Activated CD4-positive, alpha-beta T cell treated with anti-CD3 and anti-CD28 coated beads, Interleukin-2, Interleukin-6, amounts not matched to agents 100 ng/mL and 50 ng/mL, durations not matched to agents 16 hours and 8 hours (primary cell): ENCODE measurements at places on chromosomes 3 and 15.

- no peak for DNase-seq
These were observed 20.6 kb upstream of the CAPN7 start for GRCh38 chr3:15185404-15185803.

GRCh38 chr15:61459785-61460707, 230.9 kb upstream of the RORA start:
- no peak for DNase-seq

GRCh38 chr3:132231633-132232032, 85.6 kb upstream of the ACP3 start:
- no peak for DNase-seq

GRCh38 chr3:18393906-18394305, 31.2 kb downstream of the SATB1 start:
- DNase-seq: no peak

- DNase-seq: no peak
These were observed 14.8 kb upstream of the OR5H1 start for GRCh38 chr3:98115717-98116116.

DNA sequence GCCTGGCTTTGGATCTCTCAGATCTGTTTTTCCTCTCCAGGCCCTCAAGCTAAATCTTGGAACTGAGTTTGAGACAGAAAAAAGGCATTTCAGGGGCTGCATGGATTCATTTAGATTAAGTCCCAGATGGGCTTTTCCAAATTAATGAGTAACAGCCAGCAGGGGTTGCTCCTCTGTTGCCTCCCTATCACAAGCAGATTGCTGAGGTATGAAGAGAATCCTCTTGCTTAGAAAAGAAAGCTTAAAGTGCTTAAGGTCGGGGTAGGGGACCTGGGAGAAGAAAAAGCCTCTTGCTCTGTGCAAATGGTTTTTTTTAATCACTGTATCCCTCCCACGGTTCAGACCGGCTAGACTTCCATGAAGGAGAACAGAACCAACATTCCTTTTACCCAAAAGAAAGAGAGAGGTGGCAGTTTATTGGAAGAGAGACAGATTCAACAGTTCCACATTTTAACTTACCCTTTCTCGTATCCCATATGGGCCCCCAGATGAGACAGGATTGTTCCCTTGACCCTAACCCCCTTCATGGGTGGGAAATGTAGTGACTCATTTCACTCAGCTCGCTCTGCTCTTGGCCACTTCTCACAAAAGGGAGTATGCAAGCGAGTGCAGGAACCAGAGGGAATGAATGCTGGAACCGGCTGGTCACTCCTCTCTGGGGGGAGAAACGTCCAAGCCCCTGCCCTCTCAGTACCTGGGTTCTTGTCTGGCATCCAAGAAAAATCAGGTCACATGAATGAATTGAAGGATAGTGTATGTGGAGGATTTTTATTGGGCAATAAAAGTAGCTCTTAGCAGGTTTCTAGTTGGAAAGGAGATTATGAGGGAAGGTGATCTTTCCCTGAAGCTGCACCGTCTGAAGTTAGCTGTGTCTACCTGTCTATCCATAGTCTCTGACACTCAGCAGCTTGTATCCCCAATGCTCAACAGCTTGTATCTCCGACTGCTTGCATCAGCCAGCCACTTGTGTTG, 745.2 kb downstream of the SI start:
- DNase-seq: no peak

GRCh38 chr15:85550283-85550682, 169.9 kb downstream of the AKAP13 start:
- DNase-seq: no peak

DNA sequence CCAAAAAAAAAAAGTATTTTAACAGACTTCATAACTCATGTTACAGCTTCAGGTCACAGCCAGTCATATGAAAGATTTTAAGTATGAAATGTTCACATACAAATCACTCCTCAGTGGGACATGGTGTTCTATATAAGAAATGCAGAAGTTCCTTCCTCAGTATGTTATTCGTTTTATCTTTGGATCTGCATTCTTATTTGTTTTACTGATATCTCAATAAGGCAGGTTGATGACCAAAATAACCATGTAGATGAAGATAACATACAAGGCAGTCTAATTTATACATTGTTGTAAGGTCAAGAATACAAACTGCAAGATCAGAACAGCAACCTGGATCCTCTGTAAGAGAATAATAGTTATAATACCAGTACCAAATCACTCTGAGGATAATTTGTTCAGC, 75.6 kb downstream of the CHAC1 start:
- DNase-seq: no peak

GRCh38 chr3:127747751-127748521, 74.4 kb downstream of the MGLL start:
- no peak for DNase-seq

GRCh38 chr3:163513149-163513657, 1565.1 kb downstream of the SI start:
- DNase-seq: no peak

- DNase-seq: no peak
These were observed at the start of gene TMC3 for GRCh38 chr15:81373775-81374395. TMC3 (minus strand) TSS chr15:81374213; CDS start chr15:81374077, 136 bp downstream.

DNA sequence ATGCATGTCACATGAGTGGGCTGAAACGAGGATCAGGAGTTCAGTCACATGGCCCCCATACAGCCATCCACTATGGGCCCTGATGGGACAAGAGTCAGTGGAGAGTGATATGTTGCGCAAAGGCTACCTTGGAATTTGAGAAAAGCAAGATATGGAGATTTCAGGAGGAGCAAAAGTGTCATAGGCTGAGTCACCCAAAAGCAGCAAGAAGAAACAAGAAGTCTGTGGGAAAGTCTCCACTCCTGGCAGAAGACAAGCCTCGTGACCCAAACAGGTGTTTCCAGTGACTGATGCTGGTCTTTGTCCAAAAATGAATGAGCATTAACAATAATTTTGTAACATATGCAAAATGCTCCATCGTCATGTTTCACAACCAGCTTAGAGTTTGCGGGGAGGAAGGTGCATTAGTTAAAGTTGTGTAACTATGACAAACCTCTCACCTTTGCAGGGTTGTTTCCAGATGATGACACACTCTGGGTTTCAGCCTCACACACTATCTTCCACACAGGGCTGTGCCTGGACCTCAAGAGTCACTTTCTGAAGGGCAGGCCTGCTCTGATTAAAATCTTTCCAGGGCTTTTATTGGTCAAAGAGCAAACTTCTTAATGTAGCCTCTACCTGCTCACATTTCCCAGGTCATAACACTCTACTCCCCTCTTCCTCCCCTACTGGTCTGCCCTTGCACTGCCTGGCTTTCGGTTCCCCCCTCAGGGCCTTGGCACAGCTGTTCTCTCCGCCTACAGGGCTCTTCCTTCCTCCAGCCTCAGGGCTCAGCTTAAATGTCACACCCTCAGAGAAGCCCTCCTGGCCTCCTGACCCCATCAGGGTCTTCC, 3.9 kb upstream of the DNASE1L3 start:
- peak; percentile 76 for DNase-seq

DNA sequence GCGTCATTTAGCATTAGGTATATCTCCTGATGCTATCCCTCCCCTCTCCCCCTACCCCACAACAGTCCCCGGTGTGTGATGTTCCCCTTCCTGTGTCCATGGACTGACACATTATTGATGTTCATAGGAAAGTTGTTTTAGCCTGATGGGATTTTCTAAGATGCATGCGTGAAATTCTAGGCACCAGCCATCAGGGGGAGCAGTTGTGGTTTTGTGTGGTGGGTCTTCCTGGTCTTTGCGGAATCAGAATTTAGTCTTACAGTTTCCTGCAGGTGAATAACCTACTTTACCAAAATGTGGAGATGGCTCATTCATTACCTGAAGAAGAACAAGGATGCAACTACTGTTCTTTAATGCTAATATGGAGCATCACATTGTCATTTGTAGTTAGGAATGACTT, 455.0 kb upstream of the THBS1 start:
- peak; percentile 61 for DNase-seq

- DNase-seq: no peak
These were observed 35.2 kb upstream of the GLCE start for GRCh38 chr15:69125236-69125635.

GRCh38 chr3:142285083-142285517, 59.7 kb upstream of the GK5 start:
- no peak for DNase-seq

DNA sequence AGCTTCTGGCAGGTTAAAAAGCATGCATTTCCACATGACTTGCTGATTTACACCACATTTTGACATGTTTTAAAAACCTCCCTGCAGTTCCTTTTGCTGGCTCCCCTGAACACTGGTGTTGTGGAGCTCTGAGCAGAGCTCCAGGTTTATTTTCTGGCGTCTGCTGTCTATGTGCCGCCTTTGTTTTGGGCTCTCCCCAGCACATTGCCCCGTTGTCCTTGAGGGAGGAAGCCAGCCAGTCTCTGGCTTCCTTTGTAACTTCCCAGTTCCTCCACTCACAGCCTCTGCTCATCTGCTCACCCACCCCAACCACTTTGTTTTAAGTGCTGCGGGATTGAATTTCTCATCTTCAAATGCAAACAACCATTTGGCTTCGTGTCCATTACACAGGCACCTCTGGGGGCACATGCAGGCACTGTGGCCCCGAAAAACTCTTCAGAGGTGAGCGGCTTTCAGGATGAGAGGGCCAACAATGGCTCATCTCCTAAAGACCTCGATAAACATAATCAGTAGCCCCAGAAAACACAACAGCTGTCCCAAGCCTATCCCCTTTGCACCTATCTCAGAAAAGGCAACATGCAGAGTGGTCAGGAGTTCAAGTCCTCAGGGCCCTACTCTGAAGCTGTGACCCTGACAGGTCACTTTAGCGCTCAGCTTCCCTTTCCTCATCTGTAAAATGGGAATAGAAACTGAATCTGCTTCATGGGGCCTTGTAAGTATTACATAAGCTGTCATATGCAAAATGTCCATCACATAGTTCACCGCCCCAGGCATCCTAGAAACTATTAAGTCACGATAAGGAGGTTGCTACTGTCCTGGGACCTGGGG, 1.3 kb upstream of the MEF2A start:
- DNase-seq: no peak
